ENCODE measurements at places on chromosomes 1 and 21.

DNA sequence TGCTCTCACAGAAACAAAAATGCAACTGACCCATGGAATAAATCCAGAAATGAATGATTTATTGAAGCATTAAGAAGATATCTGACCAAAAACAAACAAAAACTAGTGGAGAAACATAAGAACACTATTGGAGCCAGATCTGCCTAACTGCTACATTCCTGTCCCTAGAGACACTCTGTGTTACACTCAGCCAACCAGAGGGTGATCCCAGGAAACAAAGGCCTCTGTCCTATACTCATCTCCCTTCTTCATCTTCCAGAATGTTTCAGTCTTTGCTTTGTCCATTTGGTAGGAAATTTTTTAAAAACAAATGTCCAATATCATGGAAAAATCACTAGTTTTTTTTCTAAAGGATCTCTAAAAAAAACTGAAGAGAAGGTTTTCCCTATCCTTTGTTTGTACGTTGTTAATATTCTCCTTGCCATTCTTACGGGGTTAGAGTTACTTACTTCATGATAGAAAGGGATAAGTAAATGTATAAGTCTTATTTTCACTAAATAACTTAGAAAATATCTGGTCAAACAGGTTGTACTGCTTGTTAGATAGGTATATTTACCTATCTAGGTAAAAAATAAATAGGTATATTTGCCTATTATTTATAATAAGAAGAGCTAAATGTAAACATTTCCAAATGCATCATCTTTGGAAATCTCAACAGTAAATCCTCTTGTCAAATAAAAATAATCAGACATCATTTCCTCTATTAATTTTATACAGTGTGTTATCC is 59.1 kb downstream of the NME7 start:
- no peak for DNase-seq

DNA sequence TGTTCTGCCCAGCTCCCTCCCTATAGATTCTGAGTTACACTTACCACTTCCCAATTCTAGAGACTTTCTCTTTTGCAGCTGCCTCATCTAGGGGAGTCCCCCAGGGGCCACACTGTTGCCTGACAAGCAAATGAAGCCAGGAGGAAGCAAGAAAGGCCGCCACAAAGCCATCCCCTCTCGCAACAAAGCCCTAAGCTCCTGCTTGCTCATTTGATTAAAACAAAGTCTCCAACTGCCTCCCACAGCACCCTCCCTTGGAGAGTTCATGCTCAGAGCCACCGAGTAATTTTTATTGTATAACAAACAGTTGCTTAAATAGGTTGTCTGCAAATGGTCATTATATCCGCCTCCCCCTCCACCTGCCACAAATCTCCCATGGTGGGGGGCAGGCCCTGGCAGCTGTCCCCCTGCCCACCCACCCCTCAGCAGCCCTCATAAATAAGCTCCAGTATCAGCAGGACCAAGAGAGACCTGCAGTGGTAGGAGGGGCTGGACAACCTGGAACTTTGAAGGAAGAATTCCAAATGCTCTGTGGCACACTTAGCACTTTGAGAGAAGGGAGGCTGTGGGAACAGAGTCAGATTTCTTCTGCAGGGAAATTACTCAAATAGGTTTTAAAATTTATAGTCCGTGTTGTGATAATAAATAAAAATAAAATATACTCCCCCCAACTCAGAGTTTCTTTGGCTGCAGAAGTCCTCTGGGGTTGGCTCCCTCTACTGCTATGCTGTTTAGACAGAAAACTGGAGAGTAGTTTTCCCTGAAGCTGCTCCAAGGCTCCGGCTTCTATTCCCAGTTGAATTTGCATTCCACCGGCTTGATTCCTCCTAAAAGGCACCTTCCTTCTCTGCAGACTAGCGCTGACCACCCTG is 237.5 kb downstream of the TTLL7 start:
- DNase-seq = no peak

GRCh38 chr21:43208561-43209332 is 39.9 kb downstream of the CRYAA start:
- no peak for DNase-seq

- DNase-seq = no peak
Measured at GRCh38 chr1:109718495-109718894, 6.4 kb downstream of the GSTM5 start.

- no peak for DNase-seq
Measured at GRCh38 chr1:226597616-226598454, 49.3 kb downstream of the STUM start.

DNA sequence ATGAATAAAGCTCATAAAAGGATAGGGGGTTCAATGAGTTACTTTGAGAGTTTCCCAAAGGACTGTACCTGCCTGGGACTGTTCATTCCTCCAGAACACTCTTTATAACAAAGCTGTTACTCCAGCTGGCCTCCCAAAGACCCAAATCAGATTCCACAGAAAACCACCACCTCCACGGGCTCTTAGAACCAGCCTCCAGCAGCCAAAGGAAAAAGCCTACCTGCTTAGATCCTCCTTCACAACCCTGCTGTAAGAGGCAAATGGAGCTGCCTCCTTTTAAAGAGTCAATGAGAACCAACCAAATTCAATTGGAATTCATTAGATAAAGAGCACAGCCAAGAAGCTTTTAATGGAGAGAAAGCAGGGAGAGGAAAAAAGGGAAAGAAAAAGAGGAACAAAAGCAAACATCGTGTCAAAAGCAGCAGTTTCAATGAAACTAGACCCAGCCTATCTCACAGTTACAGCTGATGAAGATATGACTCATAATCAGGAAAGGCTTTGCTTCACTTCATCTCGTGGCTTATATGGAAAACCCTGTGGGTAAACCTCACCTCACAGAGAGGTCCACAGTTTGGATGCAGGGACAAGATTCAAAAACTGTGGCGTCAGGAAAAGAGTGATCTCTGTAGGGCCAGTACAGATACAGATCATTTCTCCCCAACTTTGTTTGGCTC is 27.8 kb upstream of the FMO4 start:
- peak; percentile 24 for DNase-seq

- DNase-seq = no peak
Measured at GRCh38 chr1:220451532-220451931, 76.4 kb upstream of the MARK1 start.

GRCh38 chr1:175569117-175569743 is 174.2 kb downstream of the TNR start:
- no peak for DNase-seq

GRCh38 chr1:178973652-178974101 is 52.0 kb upstream of the FAM20B start:
- DNase-seq = peak; percentile 28

DNA sequence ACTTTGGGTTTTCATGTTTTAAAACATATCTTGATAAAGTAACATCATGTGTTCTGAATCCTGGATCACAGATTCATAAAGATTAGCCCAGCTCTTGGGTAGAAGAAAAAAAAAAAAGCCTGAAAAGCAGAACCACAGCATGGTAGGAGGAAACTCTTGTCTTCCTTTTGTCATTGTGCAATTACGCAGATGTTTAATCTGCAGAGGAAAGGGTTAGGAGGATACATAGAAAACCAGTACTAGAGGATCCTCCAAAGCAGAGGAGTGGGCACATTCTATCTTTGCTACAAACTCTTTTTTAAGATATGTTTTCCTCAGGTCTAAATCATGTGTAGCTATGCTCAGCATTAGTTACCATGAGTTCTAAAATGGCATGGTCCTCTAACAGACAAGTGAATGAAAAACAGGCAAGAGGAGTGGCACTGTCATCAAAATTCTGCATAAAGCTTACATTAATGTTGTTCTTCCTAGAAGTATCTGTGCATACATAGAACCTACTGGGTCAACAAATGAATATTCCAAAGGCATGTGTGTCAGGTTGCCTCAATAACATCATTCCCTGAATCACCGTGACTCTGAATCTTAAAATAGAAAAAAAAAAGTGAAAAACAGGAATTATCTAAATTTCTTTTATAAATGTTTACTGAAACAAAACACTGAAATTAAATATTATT is 107.0 kb downstream of the NME7 start:
- no peak for DNase-seq

GRCh38 chr1:44049839-44050238 is 18.6 kb upstream of the SLC6A9 start:
- peak; percentile 95 for DNase-seq

DNA sequence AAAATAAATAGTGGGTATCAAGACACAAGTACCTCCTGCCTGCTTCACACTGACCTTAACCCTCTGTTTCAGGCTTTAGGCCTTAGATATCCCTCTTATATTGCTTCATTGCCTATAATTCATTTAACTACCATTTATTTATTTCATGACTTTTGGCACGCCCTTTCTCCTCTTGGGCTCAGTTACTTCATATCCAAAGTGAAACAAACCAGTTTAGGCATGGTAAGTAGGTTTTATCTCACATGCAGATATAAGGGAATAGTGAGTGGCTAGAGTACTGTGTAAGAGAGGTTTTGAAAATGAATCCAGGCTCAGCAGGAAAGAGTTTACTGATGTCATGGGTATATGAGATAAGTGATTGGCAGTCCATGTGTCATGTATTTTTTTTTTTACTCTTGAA is 69.8 kb upstream of the BEND5 start:
- no peak for DNase-seq

GRCh38 chr1:225146478-225146877 is 217.0 kb downstream of the DNAH14 start:
- no peak for DNase-seq

- DNase-seq = peak; percentile 94
Measured at GRCh38 chr1:20380616-20381035, 90.0 kb downstream of the VWA5B1 start.

DNA sequence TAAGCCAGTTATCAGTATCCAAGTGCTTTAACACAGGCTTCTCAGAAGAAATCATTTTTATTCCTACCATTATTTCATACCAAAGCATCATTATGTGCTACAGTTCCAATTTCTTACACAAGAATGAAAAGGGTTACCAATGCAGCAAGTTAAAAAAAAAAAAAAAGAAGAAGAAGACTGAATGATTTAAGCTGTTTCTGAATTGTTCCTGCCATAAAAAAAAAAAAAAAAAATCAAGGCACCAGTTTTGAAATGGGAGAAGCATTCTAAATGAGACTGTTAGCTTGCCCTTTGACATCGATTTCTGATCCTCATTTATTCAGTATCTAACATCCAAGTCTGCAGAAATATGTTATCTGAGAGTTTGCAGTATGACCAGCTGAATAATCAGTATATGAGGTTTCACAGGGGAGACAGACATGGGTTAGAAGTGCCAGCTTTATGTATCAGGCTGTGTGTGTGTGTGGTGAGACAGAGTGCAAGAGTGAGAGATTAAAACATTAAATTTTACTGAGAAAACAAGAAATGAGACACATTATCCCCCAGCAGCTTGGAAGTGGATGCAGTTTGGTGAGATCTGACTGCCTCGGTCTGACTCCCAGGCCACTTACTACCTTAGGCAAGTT is 105.8 kb downstream of the COLGALT2 start:
- DNase-seq = no peak

DNA sequence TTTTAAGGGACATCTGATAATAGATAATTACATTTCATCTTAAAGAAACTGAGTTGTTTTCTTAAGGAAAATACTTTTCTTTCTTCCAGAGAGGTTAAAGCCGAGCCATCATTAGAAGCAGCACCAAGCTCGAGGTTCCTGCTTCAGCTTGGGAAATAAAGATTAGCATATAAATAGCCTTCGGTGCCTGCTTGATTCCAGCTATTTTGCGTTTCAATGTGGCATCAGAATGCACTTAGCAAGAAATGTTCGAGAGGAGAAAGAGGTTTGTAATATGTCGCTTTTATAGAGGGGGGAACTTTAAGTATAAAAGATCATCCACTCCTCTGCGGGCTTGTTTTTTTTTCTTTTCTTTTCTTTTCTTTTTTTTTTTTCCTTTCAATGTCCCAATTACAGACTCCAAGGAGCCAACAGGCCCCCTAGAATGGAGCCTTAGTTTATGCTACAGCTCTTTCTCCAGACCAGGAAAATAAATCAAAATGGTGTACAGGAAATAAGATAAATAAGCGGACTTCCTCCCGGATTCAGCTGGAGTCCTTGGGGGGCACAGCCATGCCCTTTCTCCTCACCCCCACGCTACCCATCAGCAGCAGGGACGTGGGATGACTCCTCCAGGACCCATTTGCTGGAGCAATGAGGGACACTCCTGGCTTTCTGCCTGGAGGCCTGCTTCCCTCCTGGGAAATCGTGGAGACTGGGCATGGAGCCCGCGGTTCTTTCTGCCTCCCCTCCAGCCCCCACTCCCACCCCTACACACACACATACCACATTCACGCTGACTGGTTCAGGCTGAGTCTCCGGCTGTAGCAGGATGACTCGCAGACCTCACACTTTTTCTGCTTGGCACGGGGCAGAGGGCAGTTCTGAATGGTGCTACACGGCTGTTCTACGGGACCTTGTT is 131.6 kb downstream of the RRAGC start:
- DNase-seq = peak; percentile 83

GRCh38 chr1:244502630-244503029 is 41.6 kb downstream of the CATSPERE start:
- no peak for DNase-seq

All from fibroblast of skin of right quadriceps (primary cell).